HT-29 (cell line): ENCODE measurements at places on chromosomes 4 and X. TPM values are rescaled to one million over a fixed set of nuclear protein-coding genes. Genes with fewer than 3 reads are reported as not detected.

GRCh38 chr4:182896421-182896820, 20.8 kb downstream of the DCTD start:
- no peak for DNase-seq

- no peak for DNase-seq
Observed at GRCh38 chr4:184666670-184667069, 17.1 kb downstream of the PRIMPOL start.

DNA sequence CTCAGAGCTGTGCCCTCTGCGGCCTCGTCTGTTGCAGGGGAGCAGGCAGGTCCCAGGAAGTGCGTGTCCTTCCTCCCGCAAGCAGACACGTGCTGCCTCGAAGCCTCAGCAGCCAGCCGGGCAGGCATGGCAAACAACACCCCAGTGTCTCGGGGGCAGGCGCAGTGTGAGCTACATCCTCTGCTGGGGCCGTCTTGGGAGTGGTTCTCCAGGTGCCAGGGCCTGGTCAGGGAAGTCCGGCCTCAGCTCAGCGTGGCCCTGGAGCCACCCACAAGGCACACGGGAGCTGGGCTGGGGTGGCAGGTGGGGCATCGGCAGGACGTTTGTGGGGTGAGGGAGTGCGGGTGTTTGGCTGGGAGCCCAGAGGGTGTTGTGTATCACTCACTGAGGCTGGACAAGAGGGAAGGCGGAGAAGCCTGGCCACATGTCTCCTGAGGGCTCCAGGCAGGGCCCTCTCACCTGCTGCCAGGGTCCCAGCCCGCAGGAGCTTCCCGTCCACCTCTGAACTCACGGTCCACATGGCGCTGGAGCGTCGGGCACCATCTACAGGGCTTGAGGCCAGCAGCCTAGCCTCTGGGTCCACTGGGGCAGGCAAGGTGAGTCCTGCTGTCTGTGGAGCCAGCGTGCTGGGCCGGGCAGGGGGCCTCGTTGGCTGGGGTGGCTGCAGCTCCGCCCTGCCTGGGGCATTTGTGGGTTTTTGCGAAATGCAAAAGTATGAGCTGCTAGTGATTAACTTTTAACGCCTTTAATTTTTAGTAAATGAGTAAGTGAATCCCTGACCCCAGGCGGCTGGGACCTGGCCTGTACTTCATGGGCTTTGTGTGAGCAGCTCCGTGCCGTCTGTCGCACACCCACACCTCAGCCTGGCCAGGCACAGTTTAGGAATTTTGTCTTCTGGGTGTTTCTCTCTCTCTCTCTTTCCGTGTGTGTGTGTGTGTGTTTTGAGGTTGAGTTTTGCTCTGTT, 17.3 kb upstream of the UVSSA start:
- peak; percentile 88 for DNase-seq

DNA sequence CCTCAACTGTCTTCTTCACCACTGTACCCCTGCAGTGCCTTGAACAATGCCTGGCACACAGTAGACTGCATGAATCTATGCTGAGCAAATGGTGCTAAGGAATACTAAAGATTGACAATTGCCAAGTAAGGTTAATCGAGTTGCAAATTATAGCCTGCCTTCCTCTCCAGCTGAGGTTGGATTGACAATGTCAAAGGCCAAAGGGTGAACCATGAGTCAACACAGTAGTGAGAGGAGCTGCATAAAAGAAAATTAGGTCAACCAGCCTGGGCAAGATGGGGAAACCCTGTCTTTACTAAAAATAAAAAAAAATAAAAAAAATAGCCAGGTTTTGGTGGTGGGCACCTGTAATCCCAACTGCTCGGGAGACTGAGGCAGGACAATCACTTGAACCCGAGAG, 97.1 kb upstream of the BMPR1B start:
- no peak for DNase-seq

DNA sequence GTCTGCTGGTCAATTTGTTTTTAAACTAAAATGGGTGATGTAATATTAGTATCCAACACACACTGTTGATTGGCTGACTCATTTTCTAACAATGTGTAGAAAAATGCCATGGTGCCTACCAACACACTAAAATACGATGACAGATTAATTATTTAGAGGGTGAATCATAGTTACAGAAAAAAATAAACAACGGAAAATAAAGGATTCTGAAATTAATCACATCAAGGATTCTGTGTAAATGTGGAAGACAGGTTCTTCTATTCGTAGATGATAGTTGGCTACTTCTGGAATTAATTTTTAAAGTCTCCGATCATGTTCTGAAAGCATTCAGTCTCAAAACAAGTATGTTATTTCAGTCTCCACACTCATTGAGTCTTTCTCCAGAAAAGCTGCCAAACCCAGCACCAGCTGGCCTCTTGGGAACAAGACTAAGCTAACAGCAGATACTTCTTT, 8.2 kb upstream of the IQCM start:
- peak; percentile 26 for DNase-seq

DNA sequence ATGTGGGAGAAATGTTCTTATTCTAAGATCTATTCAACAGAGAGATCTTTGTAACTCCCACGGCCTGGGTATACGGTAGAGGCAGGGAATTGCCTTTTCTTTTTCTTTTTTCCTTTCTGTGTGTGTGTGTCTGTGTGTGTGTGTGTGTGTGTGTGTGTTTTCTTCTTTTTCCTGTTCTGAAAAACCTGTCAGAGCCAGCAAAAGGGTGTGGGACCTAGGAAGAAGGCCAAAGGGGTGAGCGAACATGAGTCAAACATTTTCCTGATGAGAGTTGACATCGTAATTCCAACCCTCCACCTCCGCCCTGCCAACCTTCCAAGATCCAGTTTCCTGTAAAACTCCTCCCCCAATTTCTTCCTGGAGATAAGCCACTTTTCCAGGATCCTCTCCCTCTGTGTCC, 2.8 kb upstream of the CHIC2 start:
- DNase-seq: peak; percentile 56

The PNCK gene
- 0.99 and 1.1 TPM in 2 replicates for total RNA-seq

The SMR3B gene
- not detected in 2 replicates for total RNA-seq

- DNase-seq: no peak
Observed at GRCh38 chr4:165208741-165209388, 1.5 kb downstream of the KLHL2 start.

DNA sequence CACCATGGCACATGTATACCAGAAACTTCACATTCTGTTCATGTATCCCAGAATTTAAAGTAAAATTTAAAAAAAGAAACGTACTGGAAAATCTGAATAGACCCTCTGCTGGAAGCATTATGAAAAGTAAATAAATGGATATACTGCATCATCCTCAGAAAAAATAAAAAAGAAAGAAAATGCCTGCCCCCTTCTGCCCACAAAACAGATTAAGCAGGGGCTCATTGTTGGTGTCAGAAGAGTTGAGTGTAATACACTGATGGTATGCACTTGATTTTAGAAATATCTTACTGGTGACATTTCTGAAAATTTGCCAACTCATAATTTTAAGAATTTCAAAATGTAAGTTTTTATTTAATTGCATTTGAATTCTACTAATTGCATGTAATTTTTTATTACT, 77.8 kb downstream of the LRP2BP start:
- no peak for DNase-seq

DNA sequence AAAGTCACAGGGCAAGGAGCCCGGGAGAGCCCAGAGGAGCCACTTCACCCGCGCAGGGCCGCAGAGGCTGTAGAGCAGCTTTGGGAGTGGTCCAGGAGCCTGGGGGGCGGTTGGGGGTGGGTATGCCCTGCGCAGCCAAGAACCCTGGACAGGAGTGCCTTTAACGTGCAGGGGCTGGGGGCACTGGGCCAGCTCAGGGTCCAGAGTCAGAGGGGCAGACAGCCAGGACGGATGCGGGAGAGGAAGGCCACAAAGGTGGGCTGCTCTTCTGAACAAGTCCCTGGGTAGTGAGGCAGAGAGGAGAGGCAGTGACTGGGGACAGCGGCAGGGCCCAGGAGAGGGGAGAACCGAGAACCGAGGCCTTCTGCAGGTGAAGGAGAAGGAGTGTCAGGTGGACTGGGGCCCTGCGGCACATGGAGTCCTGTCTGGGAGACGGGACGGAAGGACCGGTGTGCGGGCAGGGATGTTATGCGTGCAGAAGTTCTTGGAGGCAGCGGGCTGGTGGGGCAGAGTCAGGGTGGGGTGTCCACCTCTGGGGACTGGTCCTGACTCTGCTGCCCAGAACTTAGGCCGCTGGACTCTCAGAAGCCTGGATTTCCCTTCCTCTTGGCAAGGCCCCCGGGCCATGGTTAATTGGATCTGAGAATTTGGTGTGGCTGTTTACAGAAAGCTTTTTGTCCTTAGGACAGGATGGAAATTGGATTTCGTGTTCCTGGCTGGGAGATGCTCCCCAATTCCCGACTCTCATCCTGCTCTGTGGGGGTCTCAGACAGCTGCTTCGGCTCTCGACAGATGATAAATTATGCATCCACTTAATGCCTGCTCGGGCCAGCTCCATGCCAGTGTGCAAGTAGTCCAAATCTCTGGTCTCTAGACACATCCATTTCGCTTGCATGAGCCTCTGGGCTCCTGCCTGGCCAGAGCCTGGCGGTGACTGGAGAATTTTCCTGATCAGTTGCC, 31.9 kb downstream of the ADRA2C start:
- DNase-seq: no peak

GRCh38 chr4:9983211-9983610, 38.1 kb downstream of the SLC2A9 start:
- no peak for DNase-seq

GRCh38 chrX:40531056-40531826, 49.5 kb upstream of the ATP6AP2 start:
- peak; percentile 4 for DNase-seq

GRCh38 chrX:110003167-110004156, 548 bp downstream of the TMEM164 start:
- DNase-seq: peak; percentile 50

The GUCY1A1 gene
- total RNA-seq: 0.21 and 0.61 TPM in 2 replicates

The PHKA1 gene
- total RNA-seq: 4.8 and 5.9 TPM in 2 replicates

The DUSP9 gene
- total RNA-seq: not detected in 2 replicates

- peak; percentile 61 for DNase-seq
Observed at GRCh38 chr4:127965803-127966175, 583 bp downstream of the ABHD18 start.

DNA sequence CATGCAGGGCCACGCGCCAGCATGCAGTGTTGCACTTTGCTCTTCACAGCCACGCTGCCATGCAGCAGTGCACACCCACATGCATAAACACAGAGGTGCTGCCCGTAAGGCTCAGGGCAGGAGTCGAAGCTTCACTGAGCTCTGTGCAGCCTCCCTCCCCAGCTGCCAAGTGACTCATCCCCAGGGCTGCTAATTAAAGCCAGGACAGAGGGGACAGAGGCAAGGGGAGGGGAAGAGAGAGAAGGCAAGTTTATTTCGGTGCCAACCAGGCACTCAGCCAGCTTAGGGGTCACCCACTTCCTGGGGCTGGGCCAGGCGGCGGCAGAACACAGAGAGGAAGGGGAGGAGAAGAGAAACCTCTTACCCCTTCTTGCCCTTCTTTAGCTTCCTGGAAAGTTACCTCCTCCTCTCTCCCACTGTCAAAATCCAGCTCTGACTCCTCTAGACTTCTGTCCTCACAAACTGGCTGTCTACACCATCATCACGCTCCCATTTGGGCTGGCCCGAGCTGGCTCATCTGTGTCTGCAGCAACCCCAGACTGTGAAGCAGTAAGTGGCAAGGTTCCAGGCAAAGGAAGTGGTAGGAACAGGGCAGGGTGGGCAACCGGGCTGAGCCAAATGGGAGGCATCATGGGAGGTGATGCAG, 6.2 kb upstream of the IQSEC2 start:
- peak; percentile 70 for DNase-seq

DNA sequence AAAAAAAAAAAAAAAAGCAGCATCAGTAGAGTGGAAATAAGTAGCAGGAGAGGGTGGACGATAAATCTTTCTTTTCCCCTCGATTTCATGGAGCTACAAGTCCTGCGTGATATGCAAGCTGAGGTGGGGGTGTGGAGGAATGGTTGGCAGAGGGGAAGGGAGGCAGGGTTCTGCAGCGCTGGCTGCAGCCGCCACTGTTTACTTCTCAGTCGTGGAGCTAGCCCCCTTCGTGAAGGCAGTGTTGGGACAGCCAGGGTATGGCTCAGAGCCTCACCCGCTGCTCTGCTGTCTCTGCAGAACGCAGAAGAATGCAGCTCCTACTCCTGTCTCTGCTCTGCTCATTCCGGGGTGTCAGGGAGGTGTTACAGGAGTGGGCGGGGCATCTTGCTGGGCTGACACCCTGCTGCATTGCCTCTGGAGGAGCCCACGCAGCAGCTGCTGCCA, 140.6 kb downstream of the GPM6A start:
- no peak for DNase-seq

DNA sequence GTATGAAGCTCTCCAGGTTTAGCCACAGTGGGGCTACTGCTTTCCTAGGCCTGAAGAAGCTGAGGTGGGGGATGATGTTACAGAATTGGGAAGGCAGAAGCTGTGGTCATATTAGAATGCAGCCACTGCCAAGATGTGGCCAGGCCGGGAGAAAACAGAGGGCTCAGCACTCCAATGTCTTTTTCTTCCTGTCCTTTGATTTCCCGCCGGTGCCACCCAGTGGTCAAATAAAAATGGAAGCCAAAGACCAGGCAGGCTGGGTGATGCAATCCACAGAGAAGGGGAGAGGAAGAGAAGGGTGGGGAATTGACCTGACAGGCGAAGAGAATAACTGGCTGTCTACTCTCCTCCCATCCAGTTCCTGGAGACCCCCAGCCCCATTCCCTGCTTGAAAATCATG, 94.9 kb upstream of the SHISA3 start:
- DNase-seq: peak; percentile 63

DNA sequence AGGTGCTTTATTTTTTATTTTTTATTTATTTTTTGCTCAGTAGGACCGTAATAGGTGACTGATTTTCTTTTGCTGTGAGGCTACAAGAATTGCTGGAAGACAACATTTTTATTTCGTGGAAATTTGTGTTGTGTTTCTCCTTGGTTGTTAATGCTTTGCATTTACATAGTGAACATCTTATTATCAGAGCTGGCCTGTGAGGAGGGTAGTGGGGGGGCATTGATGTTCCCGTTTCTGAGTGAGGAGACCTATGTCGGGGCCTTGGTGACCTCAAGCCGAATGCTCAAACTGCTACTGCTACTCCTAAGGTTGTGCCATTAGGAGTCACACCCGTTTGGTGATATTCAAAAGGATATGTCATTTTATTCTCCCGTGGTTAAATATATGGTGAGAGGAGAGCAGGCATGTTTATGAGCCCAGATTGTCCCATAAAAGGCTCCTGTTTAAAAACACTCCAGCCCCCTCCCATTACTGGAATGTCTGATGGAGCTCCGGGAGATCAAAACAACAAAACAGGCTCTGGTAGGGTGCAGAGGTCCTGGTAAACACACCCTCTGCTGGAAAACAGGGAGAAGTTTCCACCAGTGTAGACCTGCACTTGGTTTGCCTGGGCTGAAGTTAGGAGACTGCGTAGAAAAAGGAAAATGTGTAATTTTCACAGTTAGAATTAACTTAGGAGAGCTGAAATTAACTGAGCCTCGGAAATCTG, 5.6 kb downstream of the PDGFRA start:
- no peak for DNase-seq

DNA sequence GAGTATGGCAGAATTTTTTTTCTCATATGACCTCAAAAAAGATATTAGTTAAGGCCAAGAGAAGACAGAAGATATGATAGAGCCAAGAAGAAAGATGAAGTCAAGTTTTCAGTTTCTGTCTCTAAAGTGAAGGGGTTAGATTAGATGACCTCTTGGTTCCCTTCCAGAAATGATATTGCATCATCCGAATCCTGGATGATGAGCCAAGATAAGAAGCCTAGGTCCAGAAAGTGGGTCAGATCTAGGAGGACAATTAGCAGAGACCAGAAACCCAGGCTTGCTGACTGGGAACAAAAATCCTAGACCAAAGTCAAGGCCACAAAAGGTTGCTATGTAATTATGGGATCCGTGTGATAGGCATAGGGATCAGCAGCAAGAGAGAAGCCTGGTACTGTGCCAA, 20.2 kb downstream of the SATL1 start:
- DNase-seq: no peak
